ENCODE measurements at places on chromosomes 1 and 21. TPM values are rescaled to one million over a fixed set of nuclear protein-coding genes. Genes with fewer than 3 reads are reported as not detected.

DNA sequence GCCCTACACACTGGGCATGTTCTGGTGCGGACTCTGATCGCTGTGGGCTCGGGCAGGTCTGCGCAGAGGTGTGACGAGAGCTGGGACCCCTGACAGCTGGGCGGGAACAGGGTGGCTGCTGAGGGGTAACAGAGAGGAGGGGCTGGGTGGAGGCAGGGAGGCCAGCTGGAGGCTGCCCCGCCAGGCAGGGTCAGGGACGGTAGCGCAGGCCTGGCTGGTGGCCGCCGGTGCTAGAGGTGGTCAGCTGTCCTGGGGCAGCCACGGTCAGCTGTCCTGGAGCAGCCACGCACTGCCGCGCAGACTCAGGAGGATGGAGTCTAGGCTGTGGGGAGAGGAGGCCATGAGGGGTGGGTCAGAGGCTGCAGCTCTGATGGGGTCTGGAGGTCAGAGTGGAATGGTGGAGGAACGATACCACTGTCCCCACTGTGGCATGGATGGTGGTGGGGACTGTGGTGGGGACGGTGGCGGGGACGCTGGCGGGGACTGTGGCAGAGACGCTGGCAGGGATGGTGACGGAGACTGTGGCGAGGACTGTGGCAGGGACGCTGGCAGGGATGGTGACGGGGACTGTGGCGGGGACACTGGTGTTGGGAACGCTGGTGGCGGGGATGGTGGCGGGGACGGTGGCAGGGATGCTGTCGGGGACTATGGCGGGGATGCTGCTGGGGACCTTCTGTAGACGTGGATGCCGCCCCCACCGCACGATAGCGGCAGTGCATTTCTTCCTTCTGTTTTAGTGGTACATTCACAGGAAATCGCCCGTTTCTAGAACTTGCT lies 21.3 kb upstream of the LRRC3 start:
- no peak for DNase-seq

- no peak for DNase-seq
Observed at GRCh38 chr1:86706018-86706635, 1.8 kb downstream of the SH3GLB1 start.

GRCh38 chr21:44424608-44425306 lies 30.6 kb upstream of the LRRC3 start:
- DNase-seq: no peak

DNA sequence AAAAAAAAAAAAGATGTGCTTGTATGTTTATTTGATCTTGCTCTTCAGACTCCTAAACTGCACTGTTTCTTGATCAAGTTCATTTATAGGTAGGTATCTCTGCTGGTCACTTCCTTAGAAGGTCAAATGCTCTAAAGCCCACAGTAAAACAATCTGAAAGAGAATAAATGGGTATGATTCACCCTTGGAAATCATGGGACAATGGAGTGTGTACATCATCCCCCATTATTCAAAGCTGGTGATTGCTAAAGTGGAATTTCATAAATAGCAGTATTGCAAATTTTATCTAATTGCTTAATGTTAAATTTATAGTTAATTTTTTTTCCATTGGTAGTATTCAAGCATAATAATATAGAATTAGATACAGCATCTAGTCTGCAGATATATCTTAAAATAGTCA lies 53.4 kb downstream of the MIER1 start:
- DNase-seq: no peak

RHBG gene
- not detected for total RNA-seq

SLC35A3 gene
- total RNA-seq: 27.7 TPM

OR2T33 gene
- not detected for total RNA-seq

TAF5L gene
- total RNA-seq: 26.9 TPM

PEX11B gene
- total RNA-seq: 20.6 TPM

ZMYND12 gene
- total RNA-seq: 0.07 TPM

All from MG63 (cell line).